CD4-positive, alpha-beta T cell treated with Interleukin-6 at 100 ng/mL for 8 hours (primary cell): ENCODE measurements at places on chromosomes 7 and 10.

DNA sequence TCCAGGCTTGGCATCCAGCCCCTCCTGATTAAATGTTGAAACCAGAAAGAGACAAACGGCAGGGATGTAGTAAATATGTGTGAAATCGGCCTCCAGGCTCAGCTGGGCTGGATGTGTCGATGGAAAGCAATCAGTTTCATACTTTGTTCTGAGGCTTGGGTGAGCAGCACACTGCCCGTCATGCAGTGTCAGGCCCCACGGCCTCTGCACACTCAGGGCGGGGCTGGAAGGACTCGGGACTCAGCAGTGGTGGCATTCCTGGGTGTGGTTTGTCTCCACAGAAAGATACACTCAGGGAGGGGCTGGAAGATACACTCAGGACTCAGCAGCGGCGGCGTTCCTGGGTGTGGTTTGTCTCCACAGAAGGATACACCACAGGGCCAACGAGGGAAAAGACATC, 22.0 kb downstream of the ADGRA1 start:
- no peak for DNase-seq

DNA sequence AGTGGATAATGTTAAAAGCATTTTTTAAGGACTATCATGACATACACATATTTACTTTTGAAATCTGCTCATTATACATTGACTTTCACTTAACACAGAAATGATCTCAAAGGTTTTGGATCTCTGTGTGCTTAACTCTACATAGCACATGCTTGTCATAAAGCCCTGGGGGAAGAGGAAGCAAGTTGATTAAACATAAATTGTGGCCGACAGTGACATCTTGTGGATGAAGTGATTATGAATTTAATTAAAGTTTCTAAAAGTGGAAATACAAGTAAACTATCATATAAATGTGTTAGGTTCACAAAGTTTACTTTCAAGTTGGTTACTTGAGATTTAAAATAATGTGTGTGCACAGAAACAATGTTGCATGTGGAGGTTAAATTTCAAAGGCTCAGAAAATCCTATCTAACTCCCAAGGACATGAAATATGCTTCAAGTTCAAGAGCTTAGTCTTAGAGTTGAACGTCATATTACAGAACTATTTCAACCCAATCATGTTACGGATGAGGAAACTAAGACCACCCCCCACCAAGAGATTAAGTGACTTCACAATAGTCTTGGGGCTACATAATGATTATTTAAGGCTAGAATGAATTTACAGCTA, 1247.8 kb downstream of the GATA3 start:
- peak; percentile 40 for DNase-seq

- DNase-seq = no peak
Measured at GRCh38 chr7:158320328-158320727, 267.3 kb downstream of the PTPRN2 start.

DNA sequence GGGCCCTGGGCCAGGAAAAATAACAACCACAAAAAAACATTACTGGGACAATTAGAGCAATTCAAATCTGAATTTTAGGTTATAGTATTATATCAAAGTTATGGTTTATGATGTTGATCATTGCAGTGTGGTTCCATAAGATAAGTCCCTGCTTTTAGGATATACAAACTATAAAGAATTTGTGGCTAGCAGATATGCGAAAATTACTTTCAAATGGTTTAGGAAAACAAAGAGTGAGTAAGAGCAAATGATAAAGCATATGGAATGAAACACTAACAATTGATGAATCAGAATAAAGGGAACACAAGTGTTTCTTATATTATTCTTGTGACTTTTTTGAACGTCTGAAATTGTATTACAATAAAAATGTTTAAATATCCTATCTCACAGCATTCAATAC, 64.4 kb upstream of the HECTD2 start:
- DNase-seq = no peak
